ENCODE measurements at places on chromosomes 4 and X.

DNA sequence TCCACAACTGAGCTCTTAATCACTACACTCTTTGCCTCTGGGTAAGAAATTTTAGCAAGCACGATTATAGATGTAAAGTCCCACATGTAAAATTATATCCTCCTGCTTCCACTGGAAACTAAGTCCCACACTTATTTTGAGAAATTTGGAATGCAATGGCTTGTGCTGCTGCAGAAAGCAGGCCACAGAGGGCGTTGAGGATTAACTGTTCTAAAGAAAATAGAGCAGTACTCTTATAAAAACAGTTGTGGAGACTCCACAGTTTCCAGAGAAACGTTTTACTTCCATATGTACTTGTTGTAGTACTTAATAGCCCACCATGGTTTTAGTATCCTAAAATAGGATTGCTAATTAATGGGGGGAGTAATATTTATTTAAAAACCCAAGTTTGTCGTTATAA, 1.7 kb upstream of the CENPC start:
- no peak for DNase-seq

DNA sequence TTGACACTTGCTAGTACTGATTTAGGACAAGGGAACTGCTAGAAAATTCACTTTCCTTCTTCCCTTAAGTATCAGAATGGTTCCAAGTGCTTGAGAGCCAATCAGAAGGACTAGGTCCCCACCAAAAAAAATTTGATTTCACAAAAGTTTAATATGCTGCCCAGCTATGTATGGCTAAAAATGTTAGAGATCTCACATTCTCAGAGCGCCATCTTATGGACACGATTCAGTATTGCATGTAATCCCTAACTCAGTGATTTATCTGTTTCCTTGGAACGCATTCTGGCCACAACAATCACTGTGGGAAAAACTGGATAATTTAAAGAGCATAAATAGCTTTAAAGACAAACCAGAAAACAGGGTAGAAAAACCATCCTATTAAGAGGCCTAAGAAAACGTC, 255.1 kb upstream of the GPC4 start:
- DNase-seq: no peak

GRCh38 chr4:61648264-61648663, 448.1 kb downstream of the ADGRL3 start:
- DNase-seq: no peak

DNA sequence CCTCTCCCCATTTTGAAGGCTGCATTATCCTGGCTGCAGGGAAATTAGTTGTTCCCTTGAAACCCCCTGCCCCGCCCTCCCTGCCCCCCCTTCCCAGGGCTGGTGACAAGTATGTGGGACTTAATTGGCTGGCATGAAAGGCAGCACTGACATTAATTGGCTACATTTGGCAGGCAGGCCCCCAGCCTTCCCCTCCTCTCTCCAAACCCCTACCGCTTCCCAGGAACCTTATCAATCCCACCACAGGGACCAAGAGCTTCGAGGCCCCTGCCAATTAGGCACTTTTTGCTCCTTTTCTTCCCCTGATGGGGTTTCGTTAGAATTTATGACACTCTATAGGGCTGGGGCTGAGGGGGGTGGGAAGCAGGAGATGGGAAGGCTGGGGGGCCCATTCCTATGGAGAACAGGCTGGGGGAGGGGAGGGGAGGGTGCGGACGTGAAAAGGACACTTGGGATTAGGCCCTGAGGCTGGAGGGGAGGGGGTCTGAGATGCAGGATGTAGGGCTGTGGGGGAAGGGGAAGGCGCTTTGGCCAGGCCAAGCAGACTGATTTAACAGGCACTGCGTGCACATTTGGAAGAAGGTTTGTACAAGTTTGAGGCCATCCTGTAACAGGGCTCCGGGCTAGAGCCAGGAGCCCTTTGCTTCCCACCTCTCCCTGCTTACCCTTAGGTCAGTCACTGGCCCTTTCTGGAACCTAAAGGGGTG, 52.2 kb downstream of the EFNB1 start:
- DNase-seq: no peak

DNA sequence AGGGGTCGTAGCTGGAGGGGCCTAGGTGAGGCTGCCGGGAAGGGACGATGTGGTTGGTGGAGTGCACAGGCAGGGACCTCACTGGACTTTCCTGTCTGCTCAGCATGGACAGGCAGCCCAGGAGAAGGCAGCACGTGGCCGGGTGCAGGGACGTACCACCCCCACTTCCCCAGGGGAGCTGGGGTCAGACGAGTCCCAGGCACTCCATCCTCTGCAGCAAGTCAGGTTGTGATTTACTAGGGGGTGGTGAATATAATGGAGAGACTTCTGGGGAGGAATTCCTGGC, 1.5 kb upstream of the CTBP1 start:
- no peak for DNase-seq

GRCh38 chr4:39754309-39754708, 56.4 kb downstream of the UBE2K start:
- DNase-seq: no peak

- no peak for DNase-seq
These were observed 905.2 kb downstream of the TRAM1L1 start for GRCh38 chr4:116180157-116180601.

DNA sequence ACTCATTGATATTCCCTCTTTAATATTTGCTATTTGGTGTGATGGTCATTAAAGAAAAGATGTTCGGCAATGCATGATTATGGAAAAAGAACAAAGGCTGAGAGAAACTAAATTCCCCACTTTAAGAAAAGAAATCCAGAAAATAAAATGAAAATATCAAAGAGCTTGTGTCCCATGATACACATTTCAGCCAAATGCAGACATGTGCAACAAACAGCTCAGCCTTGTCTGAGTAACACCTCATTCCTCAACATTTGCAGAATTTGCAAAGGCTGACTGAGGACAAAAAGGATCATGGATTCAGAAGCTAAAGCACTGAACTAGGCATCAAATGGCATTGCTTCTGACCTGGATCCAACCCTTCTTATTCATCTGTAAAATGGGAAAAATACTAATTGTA, 281.0 kb downstream of the RAB28 start:
- DNase-seq: no peak

GRCh38 chr4:3336382-3337356, 43.8 kb downstream of the RGS12 start:
- DNase-seq: no peak

DNA sequence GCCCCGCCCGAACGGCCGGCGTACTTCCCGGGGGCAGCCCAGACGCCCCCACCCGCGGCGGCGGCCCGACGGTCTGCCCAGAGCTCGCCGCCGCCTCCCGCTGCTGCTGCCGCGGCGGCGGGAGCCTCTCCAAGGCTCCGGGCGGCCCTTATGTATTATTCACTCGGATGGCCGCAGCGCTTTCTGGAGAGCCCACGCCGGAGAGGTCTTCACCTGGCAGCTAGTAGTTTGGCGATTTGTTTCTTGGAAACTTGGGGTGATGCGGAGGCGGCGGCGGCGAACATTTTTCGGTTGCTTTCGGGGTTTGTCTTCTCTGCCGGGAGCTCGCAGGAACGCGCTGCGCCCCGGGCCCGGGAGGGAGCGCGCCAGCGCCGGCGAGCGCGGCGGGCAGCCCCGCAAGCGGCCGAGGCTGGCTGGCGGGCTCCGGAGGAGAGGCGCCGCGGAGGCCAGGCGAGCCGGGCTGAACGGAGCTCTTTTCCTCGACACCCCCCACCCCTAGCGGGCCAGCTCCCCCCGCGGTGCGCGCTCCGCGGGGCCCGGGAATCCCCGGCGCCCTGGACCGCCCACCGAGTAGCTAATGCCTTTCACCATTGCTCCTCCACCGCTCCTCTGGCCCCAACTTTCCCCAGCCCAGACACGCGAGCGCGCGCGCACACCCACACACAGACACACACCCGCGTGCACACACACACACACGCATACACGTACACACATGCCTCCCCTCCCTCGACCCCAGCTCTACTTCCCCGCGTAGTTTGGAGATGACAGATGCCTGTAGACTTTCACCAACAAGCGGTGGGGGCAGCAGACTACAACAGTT, 113.5 kb downstream of the DHX15 start:
- no peak for DNase-seq

- DNase-seq: no peak
These were observed 845 bp downstream of the ZAR1 start for GRCh38 chr4:48490680-48491513.

DNA sequence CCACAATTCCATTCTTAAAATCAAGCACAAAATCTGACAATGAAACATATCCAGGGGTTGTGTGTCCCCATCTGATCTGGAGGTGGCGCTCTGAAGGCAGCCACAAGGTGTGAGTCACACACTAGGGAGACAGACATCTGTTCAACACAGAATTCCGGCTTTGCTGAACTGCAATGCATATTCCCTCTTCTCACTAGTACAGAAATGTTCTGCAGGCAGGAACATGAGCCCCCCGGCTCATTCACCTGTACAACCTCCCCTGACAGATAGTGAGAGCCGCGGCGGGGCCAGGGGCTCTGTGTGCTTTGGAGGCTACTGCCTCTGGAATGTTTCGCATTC, 41.9 kb downstream of the WDR1 start:
- no peak for DNase-seq

DNA sequence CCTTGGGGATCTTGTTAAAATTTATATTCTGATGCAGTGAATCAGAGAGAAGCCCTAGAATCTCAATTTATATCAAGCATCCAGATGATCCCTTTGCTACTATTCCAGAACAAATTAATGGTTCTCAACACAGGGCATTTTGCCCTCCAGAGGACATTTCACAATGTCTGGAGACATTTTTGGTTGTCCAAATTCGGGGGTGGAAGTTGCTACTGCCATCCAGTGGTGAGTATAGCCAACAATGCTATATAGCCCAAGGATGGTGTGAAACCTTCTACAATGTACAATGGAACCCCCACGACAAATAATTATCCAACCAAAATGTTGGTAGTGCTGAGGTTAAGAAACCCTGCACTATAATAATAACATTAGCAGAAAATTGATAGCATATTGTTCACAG, 2440.0 kb downstream of the PCDH7 start:
- peak; percentile 5 for DNase-seq

- peak; percentile 91 for DNase-seq
These were observed 292.8 kb upstream of the ARSJ start for GRCh38 chr4:114272226-114272625.

- no peak for DNase-seq
These were observed 36.1 kb upstream of the RNF150 start for GRCh38 chr4:141169391-141169790.

DNA sequence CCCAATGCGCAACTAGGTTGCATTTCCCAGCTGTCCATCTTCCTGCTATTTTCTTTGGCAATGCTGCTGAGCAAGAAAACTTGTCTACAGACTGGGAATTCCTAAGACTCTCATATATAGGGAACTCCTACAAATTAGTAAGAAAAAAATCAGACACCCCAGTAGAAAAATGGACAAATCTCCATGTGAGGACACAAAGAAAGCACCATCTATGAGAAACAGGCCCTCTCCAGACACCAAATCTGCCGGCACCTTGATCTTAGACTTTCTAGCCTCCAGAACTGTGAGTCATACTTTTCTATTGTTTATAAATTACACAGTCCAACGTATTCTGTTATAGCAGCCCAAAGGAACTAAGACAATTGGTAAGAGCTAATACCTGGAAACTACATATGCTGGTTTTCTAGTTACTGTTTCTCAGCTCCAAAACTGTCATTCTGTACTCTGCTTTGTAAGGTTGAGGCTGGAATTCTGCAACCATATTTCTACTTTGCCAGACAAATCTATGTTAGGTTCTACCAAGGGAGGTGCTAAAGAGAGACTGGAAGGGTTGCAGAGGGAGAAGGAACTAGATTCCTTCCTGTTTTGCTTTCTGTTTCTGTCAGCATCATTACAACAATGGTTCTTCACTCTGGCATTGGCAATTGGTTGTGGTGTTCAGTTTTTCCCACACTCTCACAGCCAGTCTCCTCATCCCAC, 35.7 kb upstream of the FAM241A start:
- no peak for DNase-seq

DNA sequence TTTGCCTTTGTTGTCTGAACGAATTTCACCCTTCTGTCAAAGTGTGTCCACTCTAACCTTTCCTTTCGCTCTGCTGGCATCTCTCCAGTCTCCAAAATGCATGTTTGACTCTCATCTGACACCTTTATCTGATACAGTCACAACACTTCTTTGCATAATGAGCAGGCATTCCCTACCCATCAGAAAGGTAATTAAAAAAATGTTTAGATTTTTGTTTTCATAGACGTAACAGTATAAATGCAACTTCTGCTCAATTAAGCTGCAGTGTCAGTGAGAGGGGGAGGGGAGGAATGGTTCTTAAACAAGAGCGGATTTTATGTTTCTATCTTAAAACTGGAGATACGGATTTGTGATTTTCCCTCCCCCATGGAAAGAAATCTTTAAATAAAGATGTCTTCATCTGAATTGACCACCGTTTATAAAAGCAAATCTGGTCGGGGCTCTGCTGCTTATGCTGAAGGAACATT, 70.2 kb downstream of the CXXC4 start:
- no peak for DNase-seq

DNA sequence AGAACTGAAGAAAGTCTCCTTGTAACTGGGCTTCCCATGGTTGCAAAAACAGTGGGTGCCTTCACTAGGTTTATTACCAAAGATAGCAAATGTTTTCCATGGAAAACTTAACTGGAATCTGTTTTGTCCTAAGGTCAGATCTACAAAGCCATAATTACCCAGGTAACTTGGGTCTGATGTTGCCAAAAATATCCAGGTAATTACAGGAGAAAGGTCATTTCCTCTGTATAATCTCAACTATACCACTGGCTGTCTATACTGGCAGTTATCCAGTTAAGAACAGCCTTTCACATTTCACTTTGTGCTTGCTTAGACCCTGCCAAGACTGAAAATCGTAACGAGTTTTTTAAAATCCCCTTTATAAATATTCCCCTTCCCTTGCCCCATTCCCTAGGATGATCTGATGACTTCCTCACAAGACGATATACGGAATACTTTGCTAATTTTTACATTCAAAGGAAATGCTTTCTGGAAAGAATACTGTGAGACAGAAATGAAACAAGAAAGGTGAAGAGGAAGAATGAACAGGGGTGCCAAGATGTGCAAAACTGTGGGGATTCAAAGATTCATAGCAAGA, 105.5 kb downstream of the MAML3 start:
- no peak for DNase-seq

GRCh38 chrX:53320543-53321229, 39.3 kb upstream of the IQSEC2 start:
- DNase-seq: no peak

GRCh38 chr4:20391198-20391597, 139.5 kb downstream of the SLIT2 start:
- peak; percentile 46 for DNase-seq

DNA sequence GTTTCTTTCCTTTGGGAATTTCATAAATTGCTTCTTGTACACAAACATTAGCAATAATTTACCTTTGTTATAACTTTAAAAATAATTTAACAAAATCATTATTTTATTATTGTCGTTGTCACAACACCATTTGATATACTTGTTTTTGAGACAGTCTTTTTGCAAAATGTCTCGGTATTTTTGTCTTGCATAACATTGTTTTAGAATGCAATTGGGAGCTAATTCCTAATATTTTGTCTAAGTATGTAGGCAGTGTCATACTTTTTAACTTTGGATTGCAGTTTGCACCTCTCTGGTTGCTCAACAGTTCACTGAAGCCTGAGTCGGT, 340 bp upstream of the CFAP299 start:
- DNase-seq: no peak

DNA sequence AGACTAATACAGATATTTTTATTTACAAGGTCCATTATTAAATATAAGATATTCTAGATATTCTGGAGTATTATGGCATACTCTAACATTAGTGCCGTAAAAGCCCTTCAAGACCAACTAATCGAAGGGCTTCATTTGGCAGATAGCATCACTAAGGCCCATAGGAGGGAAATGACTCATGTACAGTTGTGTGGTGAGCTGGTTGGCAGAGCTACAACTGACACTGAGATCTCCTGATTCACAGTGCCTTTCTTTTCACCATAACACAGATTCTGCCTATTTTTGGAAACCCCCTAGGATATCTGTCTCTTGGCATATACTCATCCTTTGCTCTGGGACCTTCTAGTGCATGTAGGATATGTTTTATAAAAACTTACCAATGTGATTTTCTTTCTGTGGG, 201.7 kb upstream of the AFF2 start:
- no peak for DNase-seq

All from AG09319 (cell line).